LoVo (cell line): ENCODE measurements at places on chromosomes 11 and 22.

- DNase-seq, result no peak
Observed at GRCh38 chr22:37843741-37844089, 419 bp downstream of the ANKRD54 start.

DNA sequence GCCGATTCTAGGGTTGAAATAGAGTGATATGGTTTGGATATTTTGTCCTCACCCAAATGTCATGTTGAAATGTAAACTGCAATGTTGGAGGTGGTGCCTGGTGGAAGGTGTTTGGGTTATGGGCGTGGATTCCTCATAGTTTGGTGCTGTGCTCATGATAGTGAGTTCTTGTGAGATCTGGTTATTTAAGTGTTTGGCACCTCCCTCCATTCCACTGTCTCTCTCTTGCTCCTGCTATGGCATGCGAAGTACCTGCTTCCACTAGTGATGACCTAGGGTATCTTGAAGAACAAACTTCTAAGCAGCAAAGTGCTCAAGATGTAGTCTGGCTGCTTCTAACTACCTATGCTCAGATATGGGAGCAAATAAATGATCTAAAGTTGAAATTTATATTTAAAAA, 56.0 kb upstream of the TSPAN18 start:
- no peak for DNase-seq

- DNase-seq, result no peak
Observed at GRCh38 chr11:59187035-59187434, 15.1 kb downstream of the DTX4 start.

- DNase-seq, result no peak
Observed at GRCh38 chr11:121717296-121717695, 264.5 kb upstream of the SORL1-AS1 start.

GRCh38 chr11:120130176-120130980, 7.5 kb downstream of the TRIM29 start:
- no peak for DNase-seq

DNA sequence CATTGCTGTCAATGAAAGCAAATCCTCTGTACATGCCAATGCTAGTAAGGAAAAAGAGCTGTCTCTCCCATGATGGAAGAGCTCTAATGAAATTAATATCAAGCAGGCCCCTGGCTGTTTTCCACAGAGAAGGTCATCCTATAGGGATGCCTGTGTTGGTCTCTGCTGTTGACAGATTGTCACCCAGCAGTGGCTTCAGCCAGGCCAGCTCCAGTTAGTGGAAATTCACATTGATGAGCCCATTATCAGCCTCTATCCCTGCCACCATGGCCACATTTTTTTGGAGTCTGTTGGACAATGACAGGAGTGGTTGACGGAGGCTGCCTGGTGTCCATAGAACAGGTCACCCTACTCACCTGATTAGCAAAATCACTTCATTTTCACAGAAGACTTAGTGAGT, 104.3 kb downstream of the GGTLC2 start:
- no peak for DNase-seq

DNA sequence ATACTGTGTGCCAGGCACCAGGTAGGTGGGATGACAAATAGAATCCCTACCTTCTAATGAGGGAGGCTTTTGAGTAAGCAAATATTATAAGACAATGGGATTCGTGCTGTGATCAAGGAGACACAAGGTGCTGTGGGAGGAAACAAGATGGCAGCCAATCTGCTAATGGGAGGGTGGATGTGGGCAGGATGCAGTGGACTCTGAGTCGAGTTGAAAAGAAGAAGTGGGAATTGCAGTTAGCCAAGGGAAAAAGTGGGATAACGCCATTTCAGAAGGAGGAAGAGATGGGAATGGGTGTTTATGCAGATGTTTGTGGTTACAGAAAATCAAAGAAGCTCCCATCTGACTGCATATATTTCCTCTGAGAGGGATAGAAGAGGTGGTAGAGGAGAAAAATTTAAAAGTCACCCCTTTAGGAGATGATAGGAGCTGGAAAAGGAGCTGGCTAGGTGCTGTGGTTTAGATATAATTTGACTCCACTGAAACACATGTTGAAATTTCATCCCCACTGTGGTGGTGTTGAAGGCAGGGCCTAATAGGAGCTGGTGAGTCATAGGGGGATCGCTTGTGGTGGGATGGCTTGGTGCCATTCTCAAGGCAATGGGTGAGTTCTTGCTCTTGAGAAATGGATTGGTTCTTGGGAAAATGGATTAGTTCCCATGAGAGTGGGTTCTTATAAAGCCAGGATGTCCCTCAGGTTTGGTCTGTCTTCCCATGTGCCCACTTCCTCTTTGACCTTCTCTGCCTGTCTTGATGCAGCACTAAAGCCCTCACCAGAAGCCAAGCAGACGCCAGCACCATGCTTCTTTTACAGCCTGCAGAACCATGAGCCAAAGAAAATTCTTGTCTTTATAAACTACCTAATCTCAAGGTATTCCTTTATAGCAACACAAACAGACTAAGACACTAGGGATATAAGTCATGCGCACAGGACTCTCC, 30.0 kb upstream of the POU2AF1 start:
- DNase-seq, result peak; percentile 1
